ENCODE measurements at places on chromosomes 16 and 17. TPM values are rescaled to one million over a fixed set of nuclear protein-coding genes. Genes with fewer than 3 reads are reported as not detected.

Gene GPR142
- total RNA-seq: 0.28 TPM

DNA sequence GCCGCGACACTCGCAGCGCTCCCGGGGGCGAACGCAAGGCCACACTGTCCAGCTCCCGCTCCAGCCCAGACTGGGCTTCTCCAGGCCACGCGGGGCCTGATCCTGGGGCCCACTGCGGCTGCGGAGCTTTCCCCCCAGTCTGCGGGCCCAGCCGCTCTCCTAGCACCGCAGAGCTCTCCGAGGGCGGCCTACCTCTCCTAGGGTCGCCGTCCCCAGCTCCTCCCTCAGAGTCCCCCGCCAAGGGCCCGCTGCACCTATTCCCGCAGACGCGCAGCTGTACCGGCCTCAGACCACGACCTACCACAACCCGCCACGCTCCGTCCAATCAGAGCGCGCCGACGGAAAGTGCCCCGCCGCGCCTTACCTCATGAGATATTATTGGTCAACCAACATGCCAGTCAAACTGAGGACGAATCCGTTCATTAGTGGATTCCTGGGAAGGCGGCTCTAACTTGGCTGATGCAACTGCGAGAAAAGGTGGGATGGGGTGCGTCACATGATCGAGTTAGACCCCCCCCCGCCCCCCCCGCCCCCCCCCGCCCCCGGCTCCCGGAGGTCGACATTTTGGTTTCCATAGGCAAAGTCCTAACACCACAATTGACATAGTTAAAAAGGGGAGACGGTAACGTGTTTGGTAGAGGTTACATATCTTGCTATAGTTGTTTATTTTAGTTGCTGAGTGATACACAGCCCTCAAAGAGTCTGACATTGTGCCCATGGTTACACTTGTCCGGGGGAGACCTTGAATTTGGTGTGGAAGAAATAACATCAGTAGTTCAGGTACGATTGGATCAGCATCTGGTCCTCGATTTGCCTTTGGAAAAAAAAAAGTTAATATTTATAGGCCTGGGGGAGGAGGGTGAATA lies at the start of gene AARS1:
Gene AARS1 (minus strand): TSS at position 278 of the 866 bp plus-strand sequence. CDS start 6,743 bp downstream, outside the sequence.
- peak; percentile 99 for DNase-seq
- H3K4me1 ChIP-seq: peaks cover 22% of the 10 kb centered on the region
- peak within 1 kb of the TSS; percentile 99 for H3K4me3 ChIP-seq

DNA sequence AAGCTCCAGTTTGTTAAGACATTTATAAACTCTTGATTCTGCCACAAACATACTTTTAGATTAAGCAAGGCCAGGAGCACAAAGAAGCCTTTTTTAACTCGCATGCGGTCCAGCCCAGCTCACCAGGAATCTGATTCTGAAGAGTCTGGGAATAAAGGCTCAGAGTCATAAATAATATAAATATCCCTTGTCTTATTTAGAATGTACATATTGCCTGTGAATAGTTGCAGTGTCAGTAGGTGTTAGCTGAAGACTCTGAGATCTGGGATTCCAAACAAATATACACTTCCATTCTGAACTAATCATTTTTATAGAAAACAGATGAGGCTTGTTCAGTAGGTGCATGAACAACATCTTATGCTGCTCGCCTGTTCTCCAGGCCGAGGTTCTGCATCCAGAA lies 59.1 kb upstream of the ELAC2 start:
- no peak for DNase-seq
- H3K4me1 ChIP-seq: no peaks in the 10 kb centered on the region
- no peaks in the 10 kb centered on the region for H3K36me3 ChIP-seq
- H3K4me3 ChIP-seq: no peak overlapping the region

GRCh38 chr17:76307966-76308338 lies at the start of gene QRICH2:
TSS of gene QRICH2 (minus strand) at chr17:76308276. CDS start at chr17:76307998, 278 bp downstream.
- no peak for DNase-seq
- no peak within 1 kb of the TSS for H3K27ac ChIP-seq
- no peaks in the 10 kb centered on the region for H3K27me3 ChIP-seq
- peaks cover 5% of the 10 kb centered on the region for H3K4me1 ChIP-seq
- peaks cover 10% of the 10 kb centered on the region for H3K36me3 ChIP-seq

Data from activated CD4-positive, alpha-beta T cell treated with anti-CD3 and anti-CD28 coated beads, Interleukin-2, amount 10 ng/mL, durations not matched to agents 24 days and 14 days (primary cell).